ENCODE measurements at places on chromosomes 12 and 14.

- no peak for DNase-seq
These were observed 13.8 kb downstream of the BICD1 start for GRCh38 chr12:32120419-32120818.

- DNase-seq = no peak
These were observed 1.1 kb downstream of the GXYLT1 start for GRCh38 chr12:42143452-42144157.

GRCh38 chr12:107564946-107565345 is 120.7 kb upstream of the PWP1 start:
- no peak for DNase-seq

- no peak for DNase-seq
These were observed 83.2 kb downstream of the RFLNA start for GRCh38 chr12:124377981-124378509.

DNA sequence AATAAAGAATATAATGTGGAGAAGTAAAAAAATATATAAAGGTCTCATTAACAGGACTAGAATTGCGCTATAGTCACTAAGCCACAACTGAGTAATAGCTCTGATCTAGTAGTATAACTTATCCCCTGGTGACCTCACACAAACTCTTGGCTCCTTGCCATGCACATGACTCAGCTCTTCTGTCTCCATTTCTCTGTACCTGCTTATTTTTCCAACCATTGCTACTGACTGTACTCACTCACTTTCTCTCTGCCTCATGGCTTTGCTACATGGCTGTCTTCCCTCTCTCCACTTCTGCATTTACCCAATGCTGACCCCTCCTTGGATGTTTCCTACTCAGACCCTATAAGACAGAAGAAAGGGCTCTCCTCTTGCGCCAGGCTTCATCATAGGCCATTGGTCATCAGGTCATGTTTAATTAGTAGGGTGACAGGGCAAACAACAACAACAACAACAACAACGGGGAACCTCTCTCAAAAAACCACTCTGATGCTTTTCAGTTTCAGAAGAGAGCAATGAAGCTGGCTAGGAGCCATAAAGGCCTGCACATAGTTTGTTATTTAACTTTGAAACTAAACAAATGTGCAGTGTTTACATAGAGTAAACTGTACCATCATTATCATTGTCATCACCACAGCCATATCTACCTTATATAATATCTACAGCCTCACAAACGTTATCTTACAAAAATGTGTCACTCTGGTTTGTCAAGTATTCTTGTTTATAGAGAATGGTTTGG is 25.6 kb upstream of the KRAS start:
- no peak for DNase-seq

DNA sequence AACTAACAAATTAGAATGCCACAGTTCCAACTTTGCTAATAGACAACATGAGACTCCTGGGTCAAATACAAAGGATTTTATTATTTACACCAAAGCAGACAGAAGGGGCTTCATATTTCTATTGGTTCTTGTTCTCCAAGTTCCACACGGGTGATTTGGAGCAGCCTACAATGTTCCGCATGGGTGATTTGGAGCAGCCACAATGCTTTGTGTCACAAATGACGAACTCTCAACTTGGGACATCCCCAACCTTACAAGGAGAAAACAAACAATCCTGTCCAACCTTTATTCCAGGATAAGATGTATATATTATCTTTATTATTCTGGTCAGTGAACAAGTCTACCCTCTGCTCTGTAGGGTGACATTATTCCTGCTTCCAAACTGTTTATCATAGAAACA is 694.3 kb upstream of the MGAT4C start:
- no peak for DNase-seq
